ENCODE measurements at places on chromosomes 2 and 18.
A peak's percentile ranks its signal among the peaks of the same experiment; 100 is the strongest.

- no peak for DNase-seq
Measured at GRCh38 chr2:193267496-193268002, 1072.8 kb upstream of the TMEFF2 start.

GRCh38 chr2:53778536-53779162 lies 8.1 kb downstream of the ASB3 start:
- no peak for DNase-seq

DNA sequence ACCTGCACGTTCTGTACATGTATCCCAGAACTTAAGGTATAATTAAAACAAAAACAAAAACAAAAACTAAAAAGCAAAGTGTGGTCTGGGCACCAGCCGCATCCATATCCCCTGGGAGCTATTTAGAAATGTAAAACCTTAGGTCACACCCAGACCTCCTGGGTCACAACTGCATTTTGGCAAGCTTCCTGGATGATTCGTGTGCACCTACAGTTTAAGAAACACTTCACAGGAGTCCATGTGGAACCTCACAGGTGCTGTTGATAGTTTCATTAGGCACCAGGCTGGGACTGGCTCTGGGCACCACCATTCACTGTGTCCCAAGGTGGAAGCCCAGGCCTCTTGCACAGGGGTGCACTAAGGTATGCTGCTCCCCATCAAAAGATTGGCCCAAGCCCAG lies 103.6 kb upstream of the BOD1L2 start:
- DNase-seq = no peak

- no peak for DNase-seq
Measured at GRCh38 chr2:234060236-234060635, 9.7 kb downstream of the SPP2 start.

- DNase-seq = no peak
Measured at GRCh38 chr2:135030826-135031225, 16.4 kb downstream of the MAP3K19 start.

- no peak for DNase-seq
Measured at GRCh38 chr2:45983213-45983612, 314.0 kb upstream of the EPAS1 start.

DNA sequence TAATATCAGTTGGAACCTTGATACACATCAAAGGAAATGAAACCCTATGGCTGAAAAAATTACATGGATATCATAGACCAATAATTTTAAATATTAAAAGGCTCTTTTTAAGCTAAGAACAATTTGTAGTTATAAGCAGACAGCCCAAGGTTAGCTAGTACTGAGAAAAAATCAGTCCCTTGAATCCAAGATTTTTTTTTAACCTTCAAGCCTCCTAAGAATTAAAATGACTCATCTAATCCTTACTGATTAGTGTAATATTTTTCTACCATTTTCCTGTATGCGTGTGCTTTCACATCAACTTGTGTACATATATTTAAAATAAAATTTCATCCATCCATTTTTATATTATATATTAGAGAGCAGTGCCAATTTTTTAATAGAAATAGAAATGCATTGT lies 1004.9 kb upstream of the ZEB2 start:
- DNase-seq = no peak

GRCh38 chr2:219457784-219458369 lies 23.2 kb downstream of the SPEG start:
- DNase-seq = no peak

DNA sequence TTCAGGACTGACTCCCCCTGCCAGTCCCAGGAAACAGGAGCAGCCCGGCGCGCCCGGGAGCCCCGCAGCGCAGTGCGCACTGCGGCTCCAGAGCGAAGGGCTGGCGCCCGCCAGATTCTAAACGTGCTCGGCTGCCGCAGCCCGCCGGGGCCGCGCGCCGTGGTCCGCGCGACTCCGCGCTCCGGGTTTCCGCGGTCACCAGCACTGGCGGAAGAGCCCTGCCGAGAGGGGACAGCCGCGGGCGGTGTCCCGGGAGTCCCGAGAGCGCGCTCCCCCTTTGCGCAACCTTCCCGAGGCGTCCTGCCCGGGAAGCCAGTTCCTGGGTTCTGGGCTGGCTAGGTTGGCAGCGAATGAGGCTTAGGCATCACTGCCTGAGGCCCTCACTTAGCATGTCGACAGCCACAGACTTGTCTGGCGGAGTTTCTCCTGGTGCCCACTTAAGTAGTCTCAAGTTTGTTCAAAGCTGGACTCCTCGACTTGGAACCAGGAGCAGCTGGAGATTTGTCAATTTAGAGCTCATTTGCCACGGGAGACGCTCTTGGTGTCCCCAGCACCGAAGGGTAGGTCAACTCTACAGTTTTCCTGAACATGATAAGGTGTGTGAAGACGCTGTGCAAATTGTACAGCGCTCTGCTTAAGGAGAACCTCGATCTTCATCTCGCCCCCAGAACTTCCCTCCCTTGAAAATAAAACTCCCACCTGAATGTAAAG lies 1.5 kb upstream of the VSNL1 start:
- peak; percentile 56 for DNase-seq

DNA sequence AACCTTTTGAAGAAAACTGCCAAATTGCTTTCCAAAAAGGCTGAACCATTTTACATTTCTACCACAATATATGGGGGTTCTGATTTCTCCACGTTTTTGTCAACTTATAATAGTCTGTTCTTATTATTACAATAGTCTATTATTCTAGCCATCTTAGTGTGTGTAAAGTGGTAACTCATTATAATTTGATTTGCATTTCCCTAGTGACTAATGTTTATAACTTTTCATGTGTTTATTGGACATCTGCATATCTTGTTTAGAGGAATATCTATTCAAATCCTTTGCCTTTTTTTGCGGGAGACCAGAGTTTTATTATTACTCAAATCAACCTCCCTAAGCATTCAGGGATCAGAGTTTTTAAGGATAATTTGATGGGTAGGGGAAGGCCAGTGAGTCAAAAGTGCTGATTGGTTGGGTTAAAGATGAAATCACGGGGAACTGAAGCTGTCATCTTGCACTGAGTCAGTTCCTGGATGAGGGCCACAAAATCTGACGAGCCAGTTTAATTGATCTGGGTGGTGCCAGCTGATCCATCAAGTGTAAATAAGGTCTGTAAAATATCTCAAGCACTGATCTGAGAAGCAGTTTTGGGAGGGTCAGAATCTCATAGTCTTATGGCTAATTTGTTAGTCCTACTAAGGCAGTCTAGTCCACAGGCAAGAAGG lies 303.4 kb upstream of the NCKAP5 start:
- DNase-seq = no peak

DNA sequence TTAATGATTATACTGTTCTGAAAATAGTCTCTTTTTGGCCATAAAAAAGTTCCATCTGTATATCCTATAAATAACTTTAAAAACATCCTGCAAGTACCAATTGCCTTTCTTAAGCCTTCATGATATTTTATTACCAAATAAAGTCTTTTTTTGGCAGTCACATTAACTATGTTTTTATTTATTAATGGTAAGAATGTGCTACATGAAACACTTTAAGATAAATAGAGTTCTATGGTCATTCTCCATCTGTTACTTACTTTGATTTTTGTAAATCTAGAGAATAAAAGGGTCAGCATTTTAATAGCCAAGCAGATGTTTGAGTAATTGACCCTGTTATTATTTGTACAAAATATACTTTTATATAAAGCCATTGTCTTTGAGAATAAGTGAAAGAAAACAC lies 52.6 kb downstream of the LCLAT1 start:
- no peak for DNase-seq

- no peak for DNase-seq
Measured at GRCh38 chr2:148201075-148202004, 180.4 kb downstream of the MBD5 start.

GRCh38 chr2:134433469-134433868 lies 179.6 kb downstream of the MGAT5 start:
- DNase-seq = no peak

- no peak for DNase-seq
Measured at GRCh38 chr2:121627525-121628050, 21.7 kb downstream of the CLASP1 start.

GRCh38 chr2:105396254-105397024 lies 2.4 kb downstream of the FHL2 start:
- DNase-seq = peak; percentile 79

- DNase-seq = no peak
Measured at GRCh38 chr2:186919296-186919695, 70.3 kb upstream of the ZSWIM2 start.

DNA sequence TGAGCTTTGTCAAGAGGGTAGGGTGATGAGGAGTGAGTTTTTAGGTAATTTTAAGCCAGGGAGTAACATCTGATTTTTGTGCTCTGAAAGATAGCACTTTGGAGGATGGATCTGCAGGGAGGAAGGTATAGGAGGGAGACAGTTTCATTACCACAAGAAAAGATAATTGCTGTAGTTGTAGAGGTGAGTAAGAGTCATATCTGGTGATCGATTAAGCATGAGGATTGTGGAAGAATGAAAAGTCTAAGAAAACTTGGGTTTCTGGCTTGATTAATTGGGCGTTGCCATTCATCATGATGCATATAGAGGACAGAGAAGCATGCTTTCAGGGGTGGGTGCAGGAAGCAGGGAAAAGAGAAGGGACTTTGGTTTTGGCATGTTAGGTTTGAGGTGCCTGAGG lies 18.5 kb downstream of the KCMF1 start:
- DNase-seq = no peak

DNA sequence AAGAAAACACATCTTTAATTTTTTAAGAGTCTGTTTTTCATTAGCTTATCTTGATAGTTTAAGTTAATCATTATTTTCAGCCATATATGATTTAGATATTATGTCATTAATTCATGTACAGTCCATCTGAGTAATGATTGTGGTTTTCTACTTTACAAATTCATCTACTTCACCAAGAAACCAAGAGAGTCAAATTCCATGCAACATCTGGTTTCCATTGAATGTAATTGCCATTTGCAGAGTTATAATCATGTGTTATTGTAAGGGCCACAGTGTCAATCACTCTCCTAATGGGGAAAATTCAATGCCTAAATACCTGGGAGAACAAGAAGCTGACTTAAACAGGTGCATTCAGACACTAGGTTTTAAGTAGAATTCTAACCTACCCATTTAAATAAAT lies 217.2 kb upstream of the OSR1 start:
- no peak for DNase-seq

- DNase-seq = no peak
Measured at GRCh38 chr2:47569658-47570475, 166.9 kb downstream of the MSH2 start.

DNA sequence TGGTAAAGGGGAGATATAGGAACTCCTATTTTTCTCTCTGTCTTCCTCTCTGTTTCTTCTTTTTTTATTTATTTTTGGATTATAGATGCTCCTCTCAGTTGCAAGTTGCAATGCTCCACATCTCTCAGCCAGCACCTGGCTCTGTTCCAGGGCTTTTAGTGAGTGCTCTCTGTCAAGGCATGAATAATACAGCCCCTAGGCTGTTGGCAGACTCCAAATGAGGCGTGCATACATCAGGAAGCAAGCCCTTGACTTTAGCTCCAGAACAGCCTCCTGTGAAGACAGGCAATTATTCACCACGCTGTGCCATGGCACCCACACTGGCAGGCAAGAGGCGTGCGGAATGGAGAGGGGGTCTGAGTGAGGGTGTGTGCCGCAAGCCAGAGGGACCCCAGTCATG lies 228.1 kb upstream of the PXDN start:
- no peak for DNase-seq

- DNase-seq = no peak
Measured at GRCh38 chr2:196413821-196414274, 225.7 kb upstream of the CCDC150 start.

GRCh38 chr18:23718243-23718720 lies 29.0 kb downstream of the LAMA3 start:
- no peak for DNase-seq

DNA sequence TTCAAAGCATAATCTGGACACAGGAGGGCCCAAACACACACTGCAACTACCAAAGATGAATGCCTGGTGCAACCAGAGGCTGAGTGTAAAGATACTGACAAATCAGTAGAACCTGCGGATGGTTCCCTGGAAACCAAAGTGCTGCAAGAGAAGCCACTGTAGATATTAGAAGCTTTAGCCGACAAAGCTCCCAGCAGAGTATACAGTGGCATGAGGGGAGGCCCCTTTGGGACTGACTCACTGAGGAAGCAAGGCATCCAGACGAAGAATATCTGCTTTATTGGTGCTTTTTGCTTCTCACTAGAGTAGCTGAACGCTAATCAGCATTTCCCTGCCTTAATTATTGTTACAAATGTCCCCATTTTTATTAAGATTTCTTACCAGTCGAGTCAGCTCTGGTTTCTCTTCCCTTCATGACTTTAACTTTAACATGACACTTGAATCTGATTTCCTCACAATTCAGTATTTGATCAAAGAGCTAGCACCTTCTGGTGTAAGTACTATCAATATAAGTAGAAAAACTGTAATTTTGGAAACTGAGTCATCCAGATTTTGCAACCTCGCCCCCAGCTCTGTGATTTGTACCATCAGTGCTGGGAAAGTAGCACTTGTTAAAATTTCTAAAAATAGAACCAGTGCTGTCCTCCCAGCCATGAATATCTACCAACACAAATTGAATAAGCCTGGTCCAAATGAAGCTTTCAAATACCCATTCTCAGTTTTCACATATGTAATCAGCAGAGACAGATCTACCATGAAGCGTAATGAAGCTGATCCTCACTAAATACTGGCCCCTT lies 34.2 kb downstream of the FIGN start:
- DNase-seq = no peak

DNA sequence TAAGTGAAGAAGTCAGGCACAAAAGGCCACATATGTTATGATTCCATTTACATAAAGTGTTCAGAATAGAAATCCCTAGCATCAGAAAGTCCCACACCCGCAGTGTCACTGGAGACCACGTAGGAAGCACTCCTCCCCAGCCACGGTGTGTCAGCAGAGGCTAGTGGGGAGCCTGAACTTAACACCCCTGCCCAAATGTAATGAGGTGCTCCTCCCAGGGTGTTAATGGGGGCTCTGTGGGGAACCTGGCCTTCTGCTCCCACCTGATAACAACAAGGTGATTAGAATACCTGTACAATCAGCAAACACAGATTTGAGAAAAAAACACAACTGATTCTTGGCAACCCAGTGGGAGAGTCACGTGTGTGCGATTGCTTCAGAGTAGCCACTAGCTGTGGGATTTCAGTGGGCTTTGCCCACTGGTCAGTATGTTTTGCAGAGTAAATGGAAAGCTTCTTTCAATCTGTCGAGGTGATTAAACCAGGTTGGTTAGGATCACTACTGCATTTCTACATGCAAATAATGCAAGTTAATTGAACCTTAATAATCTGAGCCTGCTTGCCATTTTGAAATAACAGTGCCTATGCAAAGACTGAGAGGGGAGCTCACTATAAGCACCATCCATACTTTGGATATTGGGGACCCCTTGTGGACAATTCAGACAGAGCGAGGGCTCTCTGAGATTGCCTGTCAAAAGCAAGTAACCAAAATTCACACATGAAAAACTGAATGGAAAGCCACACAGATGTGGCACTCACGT lies 20.6 kb upstream of the ATRAID start:
- peak; percentile 53 for DNase-seq

GRCh38 chr2:191247381-191248057 lies 2.3 kb downstream of the MYO1B start:
- DNase-seq = no peak

Measured in breast epithelium (tissue), 4 donors.